ENCODE measurements at places on chromosomes 2 and 18.

GRCh38 chr2:95166065-95166763 is 605 bp downstream of the ZNF2 start:
- no peak for DNase-seq

- DNase-seq: no peak
Measured at GRCh38 chr2:161400076-161400475, 16.0 kb upstream of the TBR1 start.

- DNase-seq: no peak
Measured at GRCh38 chr2:98870516-98871158, 65.4 kb downstream of the CRACDL start.

DNA sequence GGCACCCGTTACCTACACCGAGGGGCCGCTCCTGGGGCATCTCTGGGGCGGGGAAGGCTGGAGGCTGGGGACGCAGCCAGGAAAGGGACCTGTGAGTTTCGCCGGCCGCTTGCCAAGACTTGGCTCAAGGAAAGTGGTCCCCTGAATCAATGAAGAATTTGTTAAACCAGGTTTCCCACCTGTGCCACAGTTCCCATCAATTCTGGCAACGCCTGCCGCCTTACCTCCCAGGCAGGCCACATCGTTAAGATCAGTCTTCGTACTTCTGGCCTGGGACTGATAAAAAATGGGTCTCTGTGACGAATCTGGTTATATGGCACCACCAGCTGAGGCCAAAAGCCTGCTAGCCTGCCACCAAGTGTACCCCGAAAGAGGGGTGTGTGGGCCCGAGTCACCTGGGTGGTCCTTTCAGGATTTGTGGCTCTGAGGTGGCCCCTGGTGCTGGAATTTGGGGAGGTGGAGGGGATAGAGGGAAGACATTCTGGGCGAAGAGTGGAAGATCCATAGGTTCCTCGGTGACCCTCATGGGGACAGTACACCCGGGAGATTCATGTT is 789 bp upstream of the TGFA start:
- DNase-seq: no peak

DNA sequence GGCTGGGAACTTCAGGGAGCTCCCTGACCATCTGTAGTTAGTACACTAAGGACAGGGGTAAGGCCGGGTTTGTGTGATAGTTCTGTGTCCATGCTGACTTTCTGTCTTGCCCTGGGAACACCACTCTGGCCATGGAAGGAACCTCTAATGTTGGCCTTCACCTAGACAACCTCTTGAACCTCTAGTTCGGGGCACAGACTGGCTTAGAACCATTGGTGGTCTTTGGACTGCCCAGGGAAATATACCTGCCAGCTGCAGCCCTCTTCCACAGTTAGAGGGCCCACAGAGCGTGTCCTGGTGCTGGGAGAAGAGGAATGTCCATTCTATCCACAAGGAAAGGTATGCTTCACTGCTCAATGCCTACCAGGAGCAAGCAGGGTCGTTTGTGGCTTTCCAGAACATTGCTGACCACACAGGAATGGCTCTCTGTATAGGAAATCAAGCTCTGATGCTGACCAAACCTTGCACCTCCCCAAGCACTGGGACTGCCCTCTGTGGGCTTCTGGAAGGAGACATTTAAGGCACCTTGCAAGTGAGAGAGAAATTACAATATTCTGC is 318.8 kb upstream of the EPAS1 start:
- DNase-seq: no peak

GRCh38 chr2:184923751-184924150 is 325.4 kb downstream of the ZNF804A start:
- DNase-seq: no peak

DNA sequence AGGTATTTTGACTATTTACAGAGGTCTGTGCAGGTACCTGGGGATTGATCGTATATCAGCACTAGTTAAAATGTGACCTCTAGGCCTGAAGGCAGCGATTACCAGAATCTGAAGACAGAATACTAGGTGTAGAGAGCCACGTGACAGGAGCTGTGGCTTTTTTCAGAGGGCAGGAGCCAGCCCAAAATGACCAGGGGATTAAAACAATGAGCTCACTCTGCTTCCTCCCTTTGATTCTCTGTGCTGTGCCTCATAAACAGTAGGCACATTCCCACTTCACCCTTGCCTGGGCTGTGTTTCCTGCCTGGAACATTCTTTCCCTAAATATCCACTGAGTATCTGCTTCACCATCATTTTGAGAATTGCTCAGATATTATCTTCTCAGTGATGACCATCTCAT is 15.2 kb downstream of the ITGAV start:
- no peak for DNase-seq

- DNase-seq: no peak
Measured at GRCh38 chr2:9778471-9779316, 64.6 kb upstream of the TAF1B start.

- no peak for DNase-seq
Measured at GRCh38 chr2:206707164-206707701, 11.0 kb downstream of the DYTN start.

- no peak for DNase-seq
Measured at GRCh38 chr2:233973786-233974185, 56.6 kb downstream of the TRPM8 start.

DNA sequence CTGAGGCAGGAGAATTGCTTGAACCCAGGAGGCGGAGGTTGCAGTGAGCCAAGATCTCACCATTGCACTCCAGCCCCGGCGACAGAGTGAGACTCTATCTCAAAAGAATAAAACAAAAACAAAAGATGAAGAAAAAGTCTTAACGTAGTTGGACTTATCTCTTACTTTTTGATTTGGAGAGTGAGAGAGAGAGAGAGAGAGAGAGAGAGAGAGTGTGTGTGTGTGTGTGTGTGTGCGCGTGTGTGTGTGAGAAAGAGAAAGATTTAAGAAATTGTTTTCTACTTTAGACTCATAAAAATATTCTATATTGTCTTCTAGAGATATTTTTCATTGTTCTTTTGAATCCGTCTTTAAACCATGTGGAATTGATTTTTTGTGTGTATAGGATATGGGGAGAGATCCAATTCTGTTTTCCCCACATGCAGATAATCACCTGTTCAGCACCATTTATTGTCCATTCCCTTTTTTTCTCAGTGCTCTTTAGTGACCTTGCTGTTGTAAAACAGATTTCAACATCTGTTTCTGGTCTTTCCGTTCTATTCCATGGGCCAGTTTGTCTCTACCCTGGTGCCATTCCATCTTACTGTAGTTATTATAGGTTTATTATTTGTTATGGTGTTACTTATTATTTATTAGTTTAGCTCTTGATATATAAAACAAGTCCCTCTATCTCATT is 53.5 kb downstream of the KCMF1 start:
- no peak for DNase-seq

DNA sequence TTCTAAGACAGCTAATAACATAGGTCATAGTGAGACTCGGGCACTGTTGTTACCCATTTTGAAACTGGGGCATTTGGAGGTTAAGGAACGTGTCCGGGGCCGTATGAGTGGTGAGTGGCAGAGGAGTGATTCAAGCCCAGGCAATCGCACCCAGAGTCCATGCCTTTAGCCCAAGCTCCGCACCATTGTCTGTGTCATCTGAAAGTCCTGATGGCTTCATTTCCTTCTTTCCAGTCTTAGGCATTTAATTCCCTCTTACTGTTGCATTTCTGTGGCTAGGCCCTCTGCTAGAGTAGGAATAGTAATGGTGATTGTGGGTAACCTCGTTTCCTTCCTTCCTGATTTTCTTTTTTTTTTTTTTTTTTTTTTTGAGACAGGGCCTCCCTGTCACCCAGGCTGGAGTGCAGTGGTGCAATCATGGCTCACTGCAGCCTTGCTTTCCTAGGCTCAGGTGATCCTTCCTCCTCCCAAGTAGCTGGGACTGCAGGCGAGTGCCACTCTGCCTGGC is 49.8 kb upstream of the ASB1 start:
- DNase-seq: no peak

GRCh38 chr2:201698588-201699226 is at the start of gene MPP4:
Gene MPP4, minus strand, starts transcription at chr2:201698644. Its CDS starts 4,690 bp downstream, at chr2:201693954.
- DNase-seq: no peak

DNA sequence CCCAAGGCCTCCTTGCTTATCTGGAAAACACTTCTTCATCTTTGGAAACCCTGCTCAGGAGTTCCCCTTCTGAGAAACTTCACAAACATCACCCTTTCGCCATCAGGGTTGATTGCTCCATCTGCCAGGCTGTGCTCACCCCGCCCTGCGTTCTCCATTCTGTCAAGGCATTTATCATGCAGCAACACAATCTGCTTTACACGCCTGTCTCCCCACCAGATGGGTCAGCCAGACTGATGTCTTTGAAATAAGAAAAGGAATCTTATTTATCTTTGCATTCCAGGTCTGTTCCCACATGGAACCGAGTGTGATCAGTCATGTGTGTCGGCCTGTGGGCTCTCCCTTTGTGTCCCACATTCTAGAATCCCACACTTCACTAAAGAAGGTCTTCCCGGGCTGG is 110.0 kb upstream of the ARL4C start:
- DNase-seq: no peak

GRCh38 chr2:4675295-4675694 is 971.9 kb downstream of the DCDC2C start:
- no peak for DNase-seq

GRCh38 chr2:60440767-60441163 is 112.7 kb downstream of the BCL11A start:
- no peak for DNase-seq

GRCh38 chr2:25651066-25651465 is 22.3 kb downstream of the DTNB start:
- no peak for DNase-seq

DNA sequence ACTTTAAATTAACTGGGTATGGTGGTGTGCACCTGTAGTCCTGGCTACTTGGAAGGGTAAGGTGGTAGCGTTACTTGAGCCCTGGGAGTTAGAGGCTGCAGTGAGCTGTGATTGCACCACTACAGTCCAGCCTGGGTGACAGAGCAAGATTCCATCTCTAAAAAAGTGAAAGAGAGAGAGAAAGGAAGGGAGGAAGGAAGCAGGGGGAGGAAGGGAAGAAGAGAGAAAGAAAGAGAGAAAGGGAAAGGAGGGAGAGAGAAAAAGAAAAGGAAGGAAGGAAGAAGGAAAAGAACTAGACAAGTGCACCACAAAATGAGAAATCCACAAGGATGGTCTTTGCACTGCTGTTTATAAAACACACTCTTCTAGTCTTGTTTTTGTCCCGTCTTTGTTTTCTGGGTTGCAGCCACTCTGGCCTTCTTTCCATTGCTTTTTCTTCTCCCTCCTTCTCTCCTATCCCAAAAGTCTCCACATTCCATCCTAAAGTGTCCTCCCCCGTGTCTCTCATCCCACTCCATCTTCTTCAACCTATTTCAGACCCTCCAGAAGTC is 32.0 kb downstream of the PKDCC start:
- DNase-seq: no peak

DNA sequence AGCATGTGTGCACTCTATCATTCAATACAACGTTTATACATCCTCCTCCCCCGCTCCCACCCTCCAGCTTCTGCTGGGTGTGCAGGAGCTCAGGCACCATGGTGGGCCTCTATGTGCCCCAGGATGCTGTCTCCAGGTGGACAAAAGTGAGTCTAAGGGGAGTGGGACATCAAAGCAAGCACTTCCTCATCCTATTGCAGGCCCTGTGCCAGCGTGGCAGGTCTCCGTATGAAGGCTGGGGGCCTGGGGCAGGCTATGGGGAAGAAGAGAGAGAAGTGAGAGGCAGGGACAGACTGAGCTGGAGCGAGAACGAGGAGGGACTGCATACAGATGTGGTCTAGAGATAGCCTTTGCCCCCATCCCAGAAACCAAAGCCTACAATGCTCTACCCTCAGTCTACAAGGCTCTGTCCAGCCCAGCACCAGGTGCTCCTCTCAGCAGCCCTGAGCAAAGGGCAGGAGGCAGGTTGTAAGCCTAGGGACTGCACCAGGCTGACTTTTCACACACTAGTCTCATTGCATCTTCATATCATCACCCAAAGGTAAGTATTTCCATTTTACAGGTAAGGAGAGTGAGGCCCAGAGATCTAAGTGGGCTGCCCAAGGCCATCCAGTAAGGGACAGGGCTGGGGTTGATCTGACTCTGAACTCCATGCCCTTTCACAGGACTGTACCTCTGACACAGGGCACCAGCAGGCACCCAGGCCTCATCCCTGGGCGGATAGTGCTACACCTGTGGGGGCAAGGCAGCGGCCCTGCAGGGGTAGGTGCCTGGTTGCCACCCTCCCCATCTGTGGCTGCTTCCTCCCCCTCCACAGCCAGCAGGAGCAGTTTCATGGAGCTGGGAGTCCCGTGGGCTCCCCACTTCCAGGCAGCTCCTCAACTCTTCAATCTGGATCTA is 14.0 kb upstream of the ARID5A start:
- no peak for DNase-seq

DNA sequence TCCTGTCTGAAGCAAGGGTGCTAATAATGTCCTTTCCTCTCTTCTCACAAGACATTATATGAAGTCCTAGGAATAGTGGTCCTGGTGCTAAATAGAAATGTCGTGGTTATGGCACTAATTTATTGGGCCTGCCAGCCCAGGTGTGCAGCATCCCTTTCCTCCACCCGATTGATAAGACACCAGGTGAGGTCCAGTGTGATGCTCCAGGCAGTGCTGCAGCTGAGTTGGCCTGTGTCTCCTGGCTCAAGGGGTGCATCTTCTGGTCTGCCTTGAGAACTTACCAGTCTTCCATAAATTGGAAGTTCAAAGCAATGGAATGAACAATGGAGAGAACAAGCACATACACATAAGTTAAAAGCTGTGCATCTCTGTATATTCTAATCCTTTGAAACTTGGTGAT is 26.9 kb downstream of the CRIM1 start:
- DNase-seq: no peak

GRCh38 chr2:106596844-106597243 is 109.7 kb downstream of the CD8B2 start:
- DNase-seq: no peak

DNA sequence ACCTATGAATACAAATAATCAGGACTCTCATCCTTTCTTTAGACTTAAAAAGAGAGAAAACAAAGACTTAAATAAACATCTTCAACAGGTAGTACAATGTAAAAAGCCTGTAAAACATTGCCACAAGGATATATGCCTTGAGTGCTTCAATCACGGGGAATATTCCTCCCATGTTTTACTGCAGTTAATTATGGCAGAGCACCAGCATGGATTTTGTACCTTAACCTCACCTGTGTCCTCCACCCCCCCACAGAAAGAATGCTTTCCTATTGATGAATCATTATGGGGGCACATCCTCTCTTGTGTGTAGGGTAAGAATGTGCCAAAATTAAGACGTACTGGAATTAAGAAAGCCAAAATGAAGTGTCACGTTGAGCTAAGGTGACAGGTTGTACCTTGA is 189.9 kb upstream of the FOSL2 start:
- DNase-seq: no peak

DNA sequence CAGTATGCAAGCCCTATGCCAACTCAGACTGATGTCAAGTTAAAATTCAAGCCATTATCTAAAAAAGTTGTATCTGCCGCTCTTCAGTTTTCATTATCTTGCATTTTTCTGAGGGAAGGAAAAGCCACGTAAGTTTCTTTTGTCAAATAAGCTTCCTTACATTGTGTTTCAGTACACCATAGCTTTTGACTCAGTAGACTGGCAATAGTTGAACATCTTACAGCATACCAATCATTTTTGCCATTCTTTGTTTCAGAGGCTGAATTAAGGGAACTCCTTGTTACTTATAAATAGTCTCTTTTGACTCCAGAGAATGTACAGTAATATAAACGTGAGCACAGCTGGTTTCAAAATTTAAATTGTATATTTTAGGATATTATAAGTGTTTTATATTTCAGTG is 120.6 kb downstream of the EHBP1 start:
- DNase-seq: no peak
